ENCODE measurements at places on chromosomes 3 and 15.

DNA sequence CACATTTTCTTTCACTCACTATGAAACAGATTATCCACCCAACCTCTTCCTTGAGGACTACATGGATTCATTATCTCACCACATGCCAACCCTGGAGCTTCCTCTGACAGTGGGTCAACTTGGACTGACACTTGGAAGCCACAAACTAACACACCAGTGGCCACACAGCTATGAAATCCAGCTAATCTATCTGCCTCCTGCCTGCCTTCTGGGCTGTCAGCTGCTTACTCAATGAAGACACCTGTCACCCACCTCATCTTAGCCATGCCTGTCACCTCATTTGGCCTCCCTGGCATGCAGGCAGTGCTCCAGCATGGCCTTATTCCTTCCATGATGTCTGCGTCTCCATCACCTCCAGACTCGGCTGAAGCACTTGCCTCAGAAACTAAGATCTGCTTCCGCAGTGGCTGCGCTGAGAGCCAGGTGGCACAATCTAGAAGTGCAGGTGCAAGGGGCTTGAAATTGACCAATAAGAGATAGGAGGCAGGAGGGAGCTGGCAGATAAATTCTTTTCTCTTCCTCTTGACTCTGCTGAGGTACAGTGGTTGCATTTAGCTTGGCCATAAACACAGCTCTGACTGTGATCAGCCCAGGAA, 105.2 kb upstream of the RNF7 start:
- no peak for DNase-seq

- no peak for DNase-seq
Observed at GRCh38 chr3:118943597-118943996, 91.0 kb downstream of the IGSF11 start.

DNA sequence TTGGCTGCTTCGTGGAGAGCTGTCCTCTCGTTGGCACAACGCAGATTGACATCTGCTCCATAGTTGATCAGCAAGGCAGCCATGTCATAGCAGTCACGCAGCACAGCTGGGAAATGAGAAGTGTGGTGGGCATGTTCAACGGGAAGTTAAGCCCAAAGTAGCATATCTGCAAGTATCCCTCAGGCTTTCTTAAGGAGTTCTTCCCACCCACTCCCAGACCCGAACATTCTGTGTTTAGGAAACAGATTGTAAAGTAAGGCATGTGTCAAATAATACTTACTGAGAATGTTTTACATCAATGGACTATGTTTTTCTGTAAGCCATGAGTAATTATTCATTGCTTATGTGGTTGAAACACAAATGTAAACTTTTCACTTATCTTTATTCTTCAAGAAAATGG, 9.2 kb downstream of the ASB14 start:
- DNase-seq: no peak

DNA sequence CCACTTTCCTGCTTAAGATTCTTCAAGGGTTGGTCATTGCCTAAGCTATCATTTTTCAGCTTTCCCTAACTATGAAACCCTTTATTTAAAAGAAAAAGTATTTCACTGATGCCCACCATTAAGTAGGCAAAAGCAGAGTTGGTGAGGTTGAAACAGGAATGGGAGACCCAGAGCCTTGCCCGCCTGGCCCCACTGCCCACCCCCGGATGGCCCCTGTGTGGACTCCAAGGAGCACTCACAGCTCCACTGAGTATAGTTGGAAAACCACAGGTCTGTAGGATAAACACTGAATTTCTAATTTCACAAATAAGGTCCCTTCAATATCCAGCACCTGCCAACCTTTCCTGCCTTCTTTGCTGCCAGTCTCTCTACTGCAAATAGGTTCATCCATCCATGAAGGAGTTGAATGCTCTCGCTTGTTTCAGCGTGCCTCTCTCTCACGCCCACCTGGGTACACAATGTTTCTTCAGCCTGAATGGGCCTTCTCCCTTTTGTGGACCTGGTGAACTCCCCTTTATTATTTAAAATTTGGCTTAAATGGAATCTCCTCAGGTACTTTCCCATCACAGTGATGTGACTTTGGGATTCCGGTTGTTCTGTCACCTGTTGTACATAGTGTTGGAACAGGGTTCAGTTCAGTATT, 8.7 kb upstream of the ACAP2 start:
- DNase-seq: no peak

DNA sequence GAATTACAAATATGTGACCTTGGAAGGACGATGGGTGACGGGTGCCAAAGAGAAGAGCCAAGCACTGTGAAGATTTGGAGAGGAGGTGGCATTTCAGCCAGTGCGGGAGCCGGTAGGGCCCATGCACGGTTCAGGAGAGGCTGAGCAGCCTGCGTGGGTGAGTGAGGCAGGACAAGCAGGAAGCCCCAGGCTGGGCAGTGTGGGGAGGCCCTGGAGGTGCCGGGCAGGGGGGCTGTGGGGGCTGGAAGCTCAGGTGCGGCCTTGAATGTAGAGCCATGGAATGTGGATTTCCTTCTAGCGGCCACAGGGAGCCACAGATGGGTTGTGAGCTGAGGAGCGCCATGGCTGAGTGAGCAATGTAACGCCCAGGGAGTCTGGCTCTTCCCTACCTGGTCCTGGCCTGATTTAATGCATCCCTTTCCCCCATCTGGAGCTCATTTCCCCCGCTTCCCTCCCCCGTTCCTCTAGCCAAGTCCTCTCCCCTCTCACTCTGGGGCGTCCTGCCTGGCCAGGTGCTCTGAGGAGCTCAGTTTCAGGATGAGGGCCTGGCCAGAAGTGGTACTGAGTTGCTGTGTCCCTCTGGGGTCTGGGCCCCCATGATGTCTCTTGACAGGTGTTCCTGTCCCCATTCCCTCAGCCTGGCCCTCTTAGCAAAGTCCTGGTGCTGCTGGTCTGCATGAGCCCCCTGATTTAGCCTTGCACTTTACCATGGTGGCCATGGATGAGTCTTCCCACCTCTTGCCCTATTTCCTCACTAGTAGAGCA, 41.8 kb upstream of the IQSEC1 start:
- DNase-seq: no peak

- no peak for DNase-seq
Observed at GRCh38 chr3:14549256-14549919, 9.2 kb upstream of the GRIP2 start.

DNA sequence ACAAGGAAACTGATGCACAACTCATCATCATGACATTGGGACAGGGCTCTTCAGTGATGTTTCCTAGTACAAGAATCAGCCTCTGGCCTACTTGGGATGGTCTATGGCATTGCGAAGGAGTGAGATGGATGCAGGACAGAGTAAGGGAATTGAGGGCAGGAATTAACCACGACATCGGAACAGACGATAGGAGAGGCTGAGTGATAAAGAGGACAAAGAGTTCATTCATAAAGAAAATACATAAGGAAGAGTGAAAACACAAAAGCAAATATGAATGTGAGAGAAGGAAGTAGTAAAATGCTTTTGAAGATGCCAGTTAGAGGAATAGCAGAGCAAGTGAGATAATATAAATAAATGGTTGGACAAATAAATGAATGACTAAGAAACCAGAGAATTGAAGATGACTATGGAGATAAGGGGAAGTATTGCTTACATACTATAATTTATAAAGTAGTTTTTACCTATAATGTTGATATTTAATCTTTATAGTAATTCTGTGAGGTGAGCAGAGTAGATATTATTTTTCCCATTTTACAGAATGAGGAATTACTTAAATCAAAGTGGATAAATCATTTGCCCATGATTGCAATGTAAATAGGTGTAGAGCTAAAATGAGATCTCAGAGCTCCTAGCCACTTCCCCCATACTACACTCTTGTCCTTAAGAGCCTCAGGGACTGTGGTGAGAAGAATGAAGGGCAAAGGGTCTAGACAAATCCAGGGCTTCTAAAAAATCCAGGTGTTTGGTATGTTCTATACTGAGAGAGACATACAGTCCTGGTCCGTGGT, 203.3 kb downstream of the DTWD1 start:
- no peak for DNase-seq

GRCh38 chr3:43619588-43619987, 2.2 kb downstream of the ANO10 start:
- no peak for DNase-seq

DNA sequence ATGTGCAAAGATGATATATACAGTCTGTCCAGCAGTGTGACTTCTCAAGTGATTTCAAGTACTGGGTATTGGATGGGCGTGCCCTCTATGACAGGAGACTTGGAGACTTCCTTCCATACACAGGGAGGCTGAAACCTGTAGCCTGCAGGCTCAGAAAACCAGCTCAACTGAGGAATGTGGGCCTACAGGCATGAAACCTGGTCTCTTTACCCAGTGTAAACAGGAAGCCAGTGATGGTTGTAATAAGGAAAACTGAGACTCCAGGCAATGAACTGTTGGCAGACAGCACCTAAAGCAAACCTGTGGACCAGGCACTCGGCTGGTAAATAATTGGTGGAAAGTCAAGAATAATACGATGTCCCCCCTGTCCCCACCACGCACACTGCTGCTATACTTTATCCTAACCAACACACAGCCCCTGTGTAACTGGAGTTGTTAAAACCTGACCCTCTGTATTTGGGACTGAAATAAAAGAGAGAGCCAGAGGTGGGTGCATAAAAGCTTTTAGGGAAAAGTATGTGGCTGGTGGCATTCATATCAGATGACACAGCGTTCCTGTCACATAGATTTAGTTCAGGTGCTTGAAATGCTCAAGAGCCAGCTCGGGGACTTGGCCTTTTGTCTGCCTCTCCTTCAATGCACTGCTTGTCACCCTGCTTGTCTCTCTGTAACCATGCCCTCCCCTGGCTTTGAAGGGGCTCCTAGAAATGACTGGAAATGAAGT, 144.7 kb downstream of the TPRG1 start:
- no peak for DNase-seq

- no peak for DNase-seq
Observed at GRCh38 chr15:70361891-70362290, 264.2 kb upstream of the TLE3 start.

DNA sequence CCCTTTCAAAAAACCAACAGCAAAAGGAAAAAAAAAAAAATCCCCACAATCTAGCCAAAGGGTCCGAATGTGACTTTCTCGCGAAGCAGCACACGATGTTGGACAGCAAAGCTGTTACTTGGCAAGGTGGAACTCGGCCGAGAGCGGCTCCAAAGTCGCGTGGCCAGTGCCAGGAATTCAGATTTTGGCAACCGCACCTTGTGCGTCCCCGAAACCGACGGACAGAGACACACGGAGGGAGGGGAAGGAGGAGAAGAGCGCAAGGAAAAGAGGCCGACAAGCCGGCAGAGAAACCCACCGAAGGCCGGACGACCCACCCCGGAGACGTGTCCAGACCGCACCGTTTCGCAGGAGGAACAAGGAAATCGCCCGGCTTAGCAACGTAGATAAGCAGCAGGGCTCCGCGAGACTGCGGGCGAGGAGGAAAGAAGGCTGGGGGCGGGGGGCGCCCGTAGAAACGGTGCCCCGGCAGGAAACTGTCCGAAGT, 517.3 kb downstream of the MECOM start:
- DNase-seq: no peak

- no peak for DNase-seq
Observed at GRCh38 chr3:141529256-141529655, 42.4 kb downstream of the RASA2 start.

DNA sequence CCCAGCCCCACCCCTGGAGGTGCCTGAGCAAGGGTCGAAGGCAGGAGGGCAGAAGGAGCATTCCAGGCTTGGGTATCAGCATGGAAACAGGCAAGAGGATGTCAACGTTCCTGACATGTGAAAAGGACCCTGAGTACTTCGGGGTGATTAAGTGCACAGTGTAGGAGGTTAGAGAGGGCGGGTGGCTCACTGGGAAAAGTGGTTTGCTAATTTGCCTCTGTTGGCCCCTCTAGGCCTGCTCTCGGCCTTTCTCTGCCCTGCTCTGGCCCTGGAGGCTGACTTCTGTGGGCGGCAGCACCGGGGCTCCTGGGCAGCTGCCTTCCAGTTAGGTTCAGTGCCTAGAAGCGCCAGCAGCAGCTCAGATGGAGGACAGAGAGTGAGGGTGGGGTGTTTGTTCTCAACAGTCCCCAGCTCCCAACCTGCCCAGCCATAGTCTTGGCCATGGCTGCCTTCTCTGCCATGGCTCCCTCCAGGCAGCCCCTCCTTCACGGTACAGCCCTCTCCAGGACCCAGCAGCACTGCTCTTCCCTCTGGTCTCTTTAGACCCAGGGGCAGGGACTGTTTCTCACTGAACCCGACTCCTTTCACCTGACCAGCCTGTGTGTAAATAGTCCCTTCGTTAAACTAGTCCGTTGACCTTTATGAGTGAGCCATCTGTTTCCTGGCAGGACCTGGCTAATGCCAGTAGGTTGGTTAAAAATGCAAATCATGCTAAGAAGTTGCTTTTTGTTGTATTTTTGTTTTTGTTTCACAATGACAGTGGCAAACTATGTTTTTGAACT, 107.1 kb upstream of the TPM1 start:
- no peak for DNase-seq

Data from T-cell (primary cell).